Activated CD4-positive, alpha-beta T cell treated with anti-CD3 and anti-CD28 coated beads, Interleukin-10, Interleukin-2, amounts not matched to agents 100 ng/mL and 50 ng/mL, durations not matched to agents 16 hours and 8 hours (primary cell): ENCODE measurements at places on chromosomes 4 and X.

- no peak for DNase-seq
Measured at GRCh38 chr4:165095291-165095690, 17.4 kb downstream of the TMEM192 start.

DNA sequence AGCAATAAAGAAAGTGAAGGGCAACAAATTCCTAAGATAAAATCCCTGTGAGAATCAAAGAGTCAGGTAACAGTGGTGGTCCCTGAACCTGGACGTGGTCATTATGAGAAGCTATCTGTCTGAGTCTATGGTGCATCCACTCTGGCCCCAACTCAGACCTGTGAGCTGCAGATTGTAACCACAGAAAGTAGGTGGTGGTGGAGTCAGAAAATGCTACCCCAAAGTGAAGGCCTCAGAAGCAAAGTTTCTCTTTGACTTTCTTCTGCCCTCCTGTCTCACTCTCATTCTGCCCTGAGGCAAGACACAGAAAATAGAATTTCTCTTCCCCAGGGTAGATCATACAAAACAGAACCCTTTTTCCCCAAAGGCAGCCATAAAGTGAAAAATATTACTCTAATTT lies 84.1 kb upstream of the NEIL3 start:
- peak; percentile 26 for DNase-seq

GRCh38 chr4:47057991-47058390 lies 26.6 kb downstream of the GABRB1 start:
- no peak for DNase-seq

DNA sequence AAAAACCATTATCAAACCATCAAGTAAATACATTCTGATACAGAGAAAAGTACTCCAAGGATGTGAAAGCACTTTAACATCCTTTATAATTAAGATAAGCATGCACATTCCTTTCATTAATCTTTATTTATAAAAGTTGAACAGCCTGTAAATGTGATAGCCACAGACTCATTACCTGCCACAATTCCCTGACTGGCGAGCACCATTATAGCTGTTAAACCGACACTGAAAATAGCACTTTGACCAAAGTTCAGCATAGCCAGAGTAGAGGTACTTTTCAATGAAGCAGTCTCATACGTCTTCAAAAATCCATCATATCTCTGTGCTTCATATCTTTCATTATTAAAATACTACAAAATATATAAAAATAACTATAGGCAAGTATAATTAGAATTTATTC lies 84.7 kb downstream of the ABCB7 start:
- no peak for DNase-seq

DNA sequence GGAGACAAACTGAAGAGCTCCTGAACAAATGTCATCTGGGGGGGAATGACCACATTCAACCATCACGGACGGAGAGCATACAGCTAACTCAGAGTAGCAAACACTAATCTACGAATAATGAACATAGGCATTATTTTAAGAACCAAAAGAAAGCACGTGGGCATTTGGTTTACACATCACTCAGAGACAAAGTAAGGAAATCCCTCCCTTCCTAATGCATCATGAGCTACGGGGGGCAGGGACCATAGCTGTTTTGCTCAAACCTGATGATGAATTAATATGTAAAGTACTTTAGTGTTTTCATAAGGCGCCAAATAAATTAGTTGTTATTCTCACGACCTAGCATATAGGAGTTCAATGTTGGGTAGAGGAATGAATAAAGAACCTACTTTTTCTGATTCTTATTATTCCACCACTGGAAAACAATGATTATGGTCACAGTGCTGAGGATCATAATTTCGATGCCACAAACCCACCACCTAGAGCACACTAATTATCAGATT lies 11.7 kb upstream of the TMEM156 start:
- DNase-seq: peak; percentile 14

GRCh38 chr4:142719854-142720541 lies 126.1 kb downstream of the INPP4B start:
- peak; percentile 45 for DNase-seq

DNA sequence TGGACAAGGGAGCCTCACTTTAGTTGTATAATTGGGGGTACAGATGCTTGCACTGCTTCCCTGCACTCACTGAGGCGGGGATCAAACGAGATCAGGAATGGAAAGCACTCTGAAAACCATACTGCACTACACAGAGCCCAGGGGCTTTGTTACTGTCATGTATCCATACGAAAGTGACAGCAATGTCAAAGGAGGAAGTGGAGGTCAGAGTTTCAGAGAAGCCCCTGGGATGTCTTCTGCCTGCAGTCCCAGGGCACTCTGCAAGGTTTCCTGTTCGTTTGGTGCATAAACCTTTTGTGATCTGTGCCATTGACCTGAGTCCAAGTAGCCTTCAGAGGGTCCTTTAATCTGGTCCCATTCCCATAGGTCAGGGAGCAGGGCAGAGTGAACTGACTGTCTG lies 31.2 kb downstream of the RNF175 start:
- DNase-seq: no peak

DNA sequence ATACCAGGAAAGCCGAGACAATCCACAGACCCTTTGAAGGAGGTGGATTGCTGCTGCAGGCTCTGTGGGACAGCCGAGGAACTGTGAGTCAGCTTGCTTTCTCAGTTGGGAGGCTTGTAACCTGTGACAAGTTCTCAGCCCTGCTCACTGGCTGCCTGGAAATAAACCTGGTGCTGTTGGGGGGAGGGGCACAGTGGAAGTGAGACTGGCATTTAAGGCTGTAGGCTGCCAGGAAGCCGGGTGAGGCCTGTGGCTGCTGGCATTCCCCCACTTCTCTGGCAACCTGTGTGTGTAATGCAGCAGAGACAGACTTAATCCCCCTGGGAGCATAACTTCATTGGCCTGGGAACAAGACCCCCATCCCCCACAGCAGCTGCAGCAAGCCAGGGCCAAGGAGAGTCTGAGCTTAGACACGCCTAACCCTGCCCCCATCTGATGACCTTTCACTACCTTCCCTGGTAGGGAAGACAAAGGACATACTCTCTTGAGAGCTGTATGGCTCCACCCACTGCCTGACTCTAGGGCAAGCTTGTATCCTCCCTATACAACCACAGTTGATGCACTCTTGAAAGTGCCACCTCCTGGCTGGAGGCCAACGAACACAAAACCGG lies 64.1 kb downstream of the ALPK1 start:
- peak; percentile 26 for DNase-seq

GRCh38 chr4:4968161-4968725 lies 51.0 kb downstream of the CYTL1 start:
- DNase-seq: no peak

DNA sequence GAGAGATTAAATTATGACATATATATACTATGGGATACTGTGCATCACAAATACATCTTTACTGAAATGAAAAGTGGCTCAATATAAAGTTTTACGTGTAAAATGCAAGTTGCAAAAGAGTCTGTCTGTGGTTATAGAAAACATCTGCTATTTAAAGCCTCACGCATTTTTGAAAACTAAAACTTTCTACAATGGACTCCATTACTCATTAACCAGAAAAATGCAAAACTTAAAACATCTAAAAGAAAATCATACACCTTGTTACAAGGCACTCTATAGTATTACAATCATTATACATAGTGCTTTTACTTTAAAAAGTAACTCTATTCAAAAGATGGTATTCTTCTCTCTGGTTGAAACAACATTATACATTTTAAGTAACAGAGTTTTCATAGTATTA lies 755.6 kb downstream of the DMD start:
- DNase-seq: no peak
